Testis (tissue), 5 donors: ENCODE measurements at places on chromosomes 1 and 21.

- no peaks in the 10 kb centered on the region for H3K36me3 ChIP-seq
- H3K27me3 ChIP-seq = no peaks in the 10 kb centered on the region
- H3K4me1 ChIP-seq = peaks cover 5% of the 10 kb centered on the region
These were observed 10.7 kb downstream of the ATP1A4 start for GRCh38 chr1:160161965-160162705.

GRCh38 chr1:239792157-239792556 is 299.5 kb upstream of the FMN2 start:
- no peak for DNase-seq
- no peak overlapping the region for H3K27ac ChIP-seq
- no peaks in the 10 kb centered on the region for H3K27me3 ChIP-seq
- H3K4me3 ChIP-seq = no peak overlapping the region
- no peaks in the 10 kb centered on the region for H3K36me3 ChIP-seq
- no peaks in the 10 kb centered on the region for H3K4me1 ChIP-seq

GRCh38 chr1:109248444-109248796 is 919 bp upstream of the CELSR2 start:
- DNase-seq = no peak
- H3K36me3 ChIP-seq = no peaks in the 10 kb centered on the region
- H3K4me3 ChIP-seq = no peak overlapping the region
- no peaks in the 10 kb centered on the region for H3K27me3 ChIP-seq
- no peak overlapping the region for H3K27ac ChIP-seq
- peaks cover 12% of the 10 kb centered on the region for H3K4me1 ChIP-seq

DNA sequence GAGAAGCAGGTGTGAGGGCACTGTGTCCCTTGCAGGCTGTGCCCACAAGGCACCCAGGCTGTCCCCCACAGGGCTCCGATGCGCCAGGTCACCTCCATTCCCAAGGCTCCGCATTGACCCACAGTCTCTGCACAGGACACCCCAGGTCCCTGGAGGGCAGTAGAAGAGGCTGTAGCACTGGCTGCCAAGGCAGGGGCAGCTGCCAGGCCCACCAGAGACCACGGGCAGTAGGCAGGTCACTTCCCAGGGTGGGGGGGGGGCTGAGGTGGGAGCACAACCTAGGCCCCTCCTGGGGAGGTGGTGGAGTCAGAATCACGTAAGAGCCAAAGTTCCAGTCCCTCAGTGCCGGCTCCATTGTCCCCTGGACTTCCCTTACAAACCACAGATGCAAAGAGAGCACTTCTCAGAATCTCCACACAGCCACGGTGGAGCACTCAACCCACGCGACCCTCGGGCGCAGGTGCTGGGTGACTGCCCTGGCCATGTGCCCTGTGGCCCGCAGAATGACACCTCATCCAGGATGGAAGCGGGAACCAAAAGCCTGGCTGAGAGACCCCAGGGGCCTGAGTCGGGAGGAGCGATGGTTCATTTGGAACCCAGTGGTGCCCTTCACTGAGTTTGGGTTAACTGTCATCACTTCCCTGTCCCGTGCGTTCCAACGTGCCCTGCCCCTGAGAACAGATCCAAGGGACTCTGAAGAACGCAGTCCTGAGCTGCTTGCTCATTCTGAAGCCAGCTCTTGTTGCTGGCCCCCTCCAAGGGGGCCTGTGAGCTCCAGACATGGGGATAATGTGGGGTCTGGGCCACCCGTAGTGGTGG is 69.7 kb upstream of the PDE9A start:
- peaks cover 21% of the 10 kb centered on the region for H3K4me1 ChIP-seq
- H3K36me3 ChIP-seq = no peaks in the 10 kb centered on the region
- H3K4me3 ChIP-seq = no peak overlapping the region
- peak overlapping the region; percentile 0 for H3K27ac ChIP-seq
- H3K27me3 ChIP-seq = no peaks in the 10 kb centered on the region

DNA sequence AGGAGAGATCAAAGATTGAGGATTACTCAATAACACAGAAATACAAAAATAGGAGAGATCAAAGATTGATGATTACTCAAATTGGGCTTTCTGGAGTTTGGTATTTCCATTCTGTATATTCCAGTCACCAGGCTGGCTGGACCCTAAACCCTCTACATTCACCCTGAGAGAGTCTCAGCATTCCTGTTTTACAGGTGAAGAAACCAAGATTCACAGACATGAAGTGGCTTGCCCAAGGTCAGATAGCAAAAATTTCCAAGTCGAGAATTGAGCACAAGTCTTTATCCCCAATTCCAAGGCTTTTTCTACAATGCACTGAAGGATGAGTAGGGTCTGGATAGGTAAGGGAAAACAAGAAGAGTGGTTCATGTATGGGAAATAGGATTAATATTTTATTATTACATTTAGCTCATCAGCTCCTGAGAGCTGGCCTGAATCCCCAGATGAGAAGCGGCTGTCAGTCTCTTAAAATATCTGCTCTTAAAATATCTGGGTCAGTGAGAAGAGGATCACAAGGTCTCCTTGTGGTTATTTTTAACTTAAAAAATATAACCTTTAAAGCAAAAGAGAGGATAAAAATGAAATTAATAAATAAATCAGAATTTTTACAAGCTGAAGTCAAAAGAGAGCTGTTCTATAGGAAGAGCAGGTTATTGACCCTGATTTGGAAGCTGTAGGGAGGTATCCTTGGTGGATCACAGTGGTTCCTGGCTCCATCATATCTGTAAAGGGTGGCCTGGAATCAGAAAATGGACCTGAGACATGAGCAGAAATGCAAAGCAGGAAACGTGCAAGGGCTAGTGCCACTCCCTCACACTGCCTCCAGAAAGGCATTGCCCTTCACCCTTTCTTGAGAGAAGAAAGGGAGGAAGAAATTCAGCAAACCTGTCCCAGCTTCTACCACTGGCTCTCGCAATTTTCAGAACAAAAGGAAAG is 29.1 kb upstream of the SEC16B start:
- H3K4me3 ChIP-seq = no peak overlapping the region
- no peak for DNase-seq
- H3K36me3 ChIP-seq = no peaks in the 10 kb centered on the region
- no peak overlapping the region for H3K27ac ChIP-seq
- H3K4me1 ChIP-seq = no peaks in the 10 kb centered on the region

DNA sequence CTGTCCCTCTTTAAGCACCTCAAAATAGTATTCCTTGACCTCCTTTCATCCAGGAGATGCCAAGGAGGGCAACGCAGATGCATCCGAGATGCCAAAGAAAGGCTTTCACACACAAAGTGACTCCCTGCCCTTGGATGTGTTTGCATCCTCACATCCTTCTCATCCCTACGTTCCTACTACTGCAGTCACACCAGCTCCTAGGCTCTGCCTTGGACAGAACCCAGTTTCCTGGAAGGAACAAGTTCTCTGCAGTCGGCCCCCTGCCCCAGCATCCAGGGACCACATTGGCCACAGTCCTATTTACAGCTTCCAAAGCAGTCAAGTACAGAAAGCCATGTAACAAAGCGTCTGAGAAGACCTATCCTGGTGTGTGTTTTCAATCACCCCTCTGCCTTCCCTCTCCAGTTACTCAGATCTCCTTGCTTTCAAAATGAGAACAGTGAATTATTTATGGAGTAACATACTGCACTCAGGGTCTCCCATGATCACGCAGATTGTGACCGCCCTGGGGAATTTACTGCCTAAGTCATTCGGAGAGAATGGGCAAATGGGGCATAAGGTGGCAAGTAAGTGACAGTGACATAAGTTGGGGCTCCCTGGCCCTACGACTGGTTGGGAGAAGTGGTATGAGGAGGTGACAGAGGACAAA is 21.8 kb upstream of the SRP9 start:
- H3K27ac ChIP-seq = peak overlapping the region; percentile 57
- H3K36me3 ChIP-seq = no peaks in the 10 kb centered on the region
- H3K4me1 ChIP-seq = peaks cover 24% of the 10 kb centered on the region
- H3K4me3 ChIP-seq = no peak overlapping the region
- DNase-seq = no peak

GRCh38 chr1:223264983-223265908 is 98.7 kb downstream of the SUSD4 start:
- H3K27me3 ChIP-seq = no peaks in the 10 kb centered on the region
- no peak overlapping the region for H3K27ac ChIP-seq
- H3K4me3 ChIP-seq = no peak overlapping the region
- no peak for DNase-seq
- no peaks in the 10 kb centered on the region for H3K4me1 ChIP-seq

DNA sequence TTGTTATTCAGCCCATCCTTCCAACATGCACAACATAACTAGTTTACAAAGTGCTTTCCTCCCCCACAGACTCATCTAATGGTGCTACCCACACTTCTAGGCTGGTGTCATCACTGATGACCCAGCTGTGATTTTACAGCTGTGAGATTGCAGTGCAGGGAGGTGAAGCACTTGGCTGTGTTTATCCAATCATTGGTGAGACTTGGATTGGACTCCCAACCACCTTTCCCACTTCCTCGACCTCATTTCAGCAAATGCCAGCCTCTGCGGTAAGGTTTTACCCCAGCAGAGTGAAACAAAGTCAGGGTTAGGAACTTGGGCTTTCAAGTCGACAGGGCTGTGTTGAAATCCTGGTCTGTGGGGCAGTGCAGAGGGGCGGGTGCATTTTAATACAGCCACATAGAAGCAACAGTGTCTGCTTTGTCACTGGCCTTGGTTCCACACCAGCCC is 22.1 kb downstream of the ECHDC2 start:
- no peaks in the 10 kb centered on the region for H3K4me1 ChIP-seq
- H3K27ac ChIP-seq = no peak overlapping the region
- H3K36me3 ChIP-seq = no peaks in the 10 kb centered on the region
- no peak for DNase-seq

DNA sequence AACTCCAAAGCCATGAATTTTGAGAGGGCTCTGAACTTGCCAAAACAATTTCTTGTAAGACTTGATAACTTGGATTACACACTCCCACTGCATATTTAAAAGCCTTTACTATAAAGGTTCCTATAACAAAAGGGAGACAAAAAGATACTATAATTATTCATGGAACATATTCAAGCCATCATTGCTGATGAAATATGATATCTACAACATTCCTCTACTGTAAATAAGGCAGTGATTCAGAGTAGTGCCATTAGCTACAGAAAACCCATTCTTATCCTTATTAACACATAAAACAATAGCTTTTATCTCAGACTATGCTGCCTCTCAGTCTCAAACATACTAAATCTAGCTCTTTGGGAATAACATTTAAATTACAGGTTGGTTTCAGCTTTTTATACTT is 675.5 kb upstream of the CXADR start:
- no peak for DNase-seq
- H3K4me3 ChIP-seq = no peak overlapping the region
- no peaks in the 10 kb centered on the region for H3K4me1 ChIP-seq
- no peaks in the 10 kb centered on the region for H3K36me3 ChIP-seq
- H3K27ac ChIP-seq = no peak overlapping the region

DNA sequence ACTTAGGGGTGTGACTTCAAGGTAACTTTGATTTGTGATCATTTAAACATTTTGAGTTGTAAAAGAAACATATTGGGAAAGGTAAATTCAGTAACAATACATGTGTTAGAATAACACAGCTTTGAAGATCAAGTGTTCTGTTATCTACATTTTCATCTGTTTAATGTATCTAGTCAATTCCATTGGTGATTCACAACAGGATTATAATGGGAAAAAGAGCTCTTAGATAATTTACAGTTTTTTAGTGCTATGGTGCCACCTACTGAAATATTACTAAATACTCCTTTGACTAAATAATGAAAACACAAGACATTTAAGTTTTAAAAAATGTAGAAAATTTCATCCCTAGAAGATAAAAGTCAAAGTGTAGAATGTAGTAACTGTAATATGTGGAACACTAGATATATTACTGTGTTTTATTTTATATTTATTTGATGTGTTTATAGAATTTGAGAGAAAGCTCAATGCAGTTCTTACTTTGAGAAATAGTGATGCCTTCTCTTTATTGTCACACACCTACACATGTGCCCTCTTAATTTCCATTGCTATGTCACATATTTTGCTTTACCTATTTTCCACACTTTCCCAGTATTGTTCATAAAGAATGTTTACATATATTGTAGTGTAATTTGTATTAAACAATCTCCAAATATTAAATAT is 47.4 kb downstream of the PTPRC start:
- no peaks in the 10 kb centered on the region for H3K27me3 ChIP-seq
- no peak for DNase-seq
- H3K4me3 ChIP-seq = no peak overlapping the region
- no peaks in the 10 kb centered on the region for H3K4me1 ChIP-seq
- H3K36me3 ChIP-seq = no peaks in the 10 kb centered on the region

GRCh38 chr1:94608852-94609530 is 67.4 kb upstream of the F3 start:
- DNase-seq = no peak
- H3K4me1 ChIP-seq = no peaks in the 10 kb centered on the region
- H3K27ac ChIP-seq = no peak overlapping the region
- H3K36me3 ChIP-seq = no peaks in the 10 kb centered on the region
- no peak overlapping the region for H3K4me3 ChIP-seq
- H3K27me3 ChIP-seq = no peaks in the 10 kb centered on the region

DNA sequence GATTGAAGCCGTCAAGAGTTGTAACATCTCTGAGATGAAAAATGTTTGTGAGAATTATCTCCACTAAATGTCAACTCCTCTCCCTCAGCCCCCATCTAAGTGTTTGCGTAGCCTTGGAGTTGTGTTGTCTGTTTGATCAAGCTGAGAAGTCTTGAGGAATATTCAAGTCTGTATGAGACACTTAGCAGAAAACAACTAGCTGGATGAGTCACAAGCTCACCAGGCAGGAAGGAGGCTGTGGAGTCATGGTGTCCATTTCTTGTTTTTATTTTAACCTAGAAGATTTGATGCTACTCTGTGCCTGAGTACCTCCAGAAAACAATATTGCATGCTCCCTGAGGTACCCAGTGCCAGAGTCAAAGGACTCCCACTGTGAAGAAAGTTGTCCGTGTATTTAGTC is 211.6 kb upstream of the PLXNA2 start:
- DNase-seq = no peak
- no peaks in the 10 kb centered on the region for H3K36me3 ChIP-seq
- no peak overlapping the region for H3K27ac ChIP-seq
- H3K27me3 ChIP-seq = no peaks in the 10 kb centered on the region
- H3K4me3 ChIP-seq = no peak overlapping the region

DNA sequence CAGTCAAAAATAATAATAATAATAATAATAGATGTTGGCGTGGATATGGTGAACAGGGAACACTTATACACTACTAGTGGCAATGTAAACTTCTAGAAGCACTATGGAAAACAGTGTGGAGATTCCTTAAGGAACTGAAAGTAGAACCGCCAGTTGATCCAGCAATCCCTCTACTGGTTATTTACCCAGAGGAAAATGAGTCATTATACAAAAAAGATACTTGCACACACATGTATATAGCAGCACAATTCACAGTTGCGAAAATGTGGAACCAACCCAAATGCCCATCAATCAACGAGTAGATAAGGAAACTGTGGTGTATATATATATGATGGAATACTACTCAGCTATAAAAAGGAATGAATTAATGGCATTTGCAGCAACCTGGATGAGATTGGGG is 176.0 kb downstream of the PLPP3 start:
- peaks cover 9% of the 10 kb centered on the region for H3K4me1 ChIP-seq
- H3K27ac ChIP-seq = no peak overlapping the region
- H3K4me3 ChIP-seq = no peak overlapping the region
- H3K36me3 ChIP-seq = no peaks in the 10 kb centered on the region
